Tibial artery (tissue), 4 donors: ENCODE measurements at places on chromosomes 13 and 19.
A peak's percentile ranks its signal among the peaks of the same experiment; 100 is the strongest.

GRCh38 chr19:39405261-39405957, 1.2 kb upstream of the ZFP36 start:
- DNase-seq: no peak

DNA sequence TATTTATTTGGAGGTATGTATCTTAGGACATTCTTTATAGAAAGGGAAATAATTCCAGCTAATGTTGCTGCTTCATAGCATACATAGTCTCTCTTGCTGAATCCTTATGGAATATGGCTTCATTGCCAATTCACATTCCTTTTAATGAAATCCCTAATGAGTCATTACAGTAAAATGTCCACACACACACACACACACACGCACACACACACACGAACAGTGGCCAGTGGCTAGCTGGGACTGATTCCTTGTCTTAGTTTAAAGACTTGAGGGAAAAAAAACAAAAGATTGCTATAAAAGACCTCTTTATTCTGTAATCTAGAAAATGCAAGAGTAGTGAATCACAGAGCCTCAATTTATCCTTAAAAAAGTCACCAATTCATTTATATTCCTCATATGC, 301.6 kb downstream of the SLITRK6 start:
- no peak for DNase-seq

DNA sequence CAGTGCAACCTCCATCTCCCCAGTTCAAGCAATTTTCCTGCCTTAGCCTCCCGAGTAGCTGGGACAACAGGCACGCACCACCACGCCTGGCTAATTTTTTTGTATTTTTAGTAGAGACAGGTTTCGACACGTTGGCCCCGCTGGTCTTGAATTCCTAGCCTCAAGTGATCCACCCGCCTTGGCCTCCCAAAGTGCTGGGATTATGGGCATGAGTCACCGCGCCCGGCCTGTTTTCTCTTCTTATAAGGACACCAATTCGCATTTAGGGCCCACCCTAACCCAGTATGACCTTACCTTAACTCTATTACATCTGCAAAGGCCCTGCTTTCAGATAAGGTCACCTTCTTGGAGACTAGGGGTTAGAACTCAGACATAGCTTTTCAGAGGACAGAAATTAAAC, 35.1 kb downstream of the TMEM161A start:
- no peak for DNase-seq

DNA sequence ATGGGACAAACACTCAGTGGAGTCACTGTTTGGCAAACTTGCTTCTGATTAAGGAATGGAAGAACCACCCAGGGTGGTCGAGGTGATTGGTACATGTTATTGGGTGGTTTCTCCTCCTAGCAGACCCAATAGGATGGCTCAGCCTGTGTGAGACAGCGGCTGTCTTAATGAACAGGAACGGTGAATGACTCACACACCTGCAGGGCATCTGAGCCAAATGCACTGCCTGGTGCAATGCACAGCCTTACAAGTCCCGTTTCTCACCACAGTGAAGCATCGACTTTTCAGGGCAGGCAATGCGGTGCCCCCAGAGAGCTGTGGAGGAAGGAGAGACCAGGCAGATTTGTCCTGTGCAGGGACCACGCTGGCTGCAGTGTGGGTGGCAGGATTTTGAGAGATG, 238.5 kb downstream of the FGF9 start:
- no peak for DNase-seq

GRCh38 chr19:29273000-29273640, 60.2 kb upstream of the UQCRFS1 start:
- DNase-seq: no peak

DNA sequence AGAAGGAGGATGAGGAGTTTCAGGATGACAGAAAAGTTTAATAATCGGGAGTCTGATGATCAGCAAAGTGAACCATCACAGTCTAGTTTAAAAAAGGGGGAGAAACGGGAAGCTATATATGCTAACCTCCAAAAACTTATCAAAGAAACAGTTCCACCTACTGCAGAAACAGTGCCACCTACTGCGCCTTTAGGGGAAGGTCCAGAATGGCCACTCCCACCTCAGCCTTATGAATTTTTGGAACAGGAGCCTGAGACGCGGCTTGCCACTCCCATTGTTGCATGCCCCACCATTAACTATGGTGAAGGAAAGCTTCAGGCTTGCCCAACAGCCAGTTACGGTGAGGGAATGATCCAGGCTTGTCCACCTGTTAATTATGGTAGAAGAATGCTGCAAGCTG, 929.0 kb downstream of the SLITRK6 start:
- no peak for DNase-seq

DNA sequence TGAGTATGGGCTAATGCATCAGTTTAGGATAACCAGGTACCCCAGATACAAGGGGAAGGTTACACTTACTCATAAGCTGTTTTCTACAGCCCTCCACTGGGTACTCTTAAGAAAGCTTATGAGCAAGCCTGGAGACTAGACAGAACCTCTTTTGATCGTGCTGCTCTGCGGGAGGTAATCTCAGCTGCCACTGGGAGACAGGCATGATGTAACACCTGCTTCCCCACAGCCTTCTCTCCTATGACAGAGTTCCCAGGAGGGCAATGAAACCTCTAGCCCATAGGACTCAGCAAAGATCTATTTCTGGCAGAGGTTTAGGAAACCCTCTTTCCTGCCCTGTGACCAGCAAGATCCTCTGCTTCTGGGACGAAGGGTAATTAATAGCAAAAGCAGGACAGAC, 65.6 kb downstream of the WASF3 start:
- DNase-seq: no peak

- peak; percentile 81 for DNase-seq
These were observed 1.8 kb upstream of the APOE start for GRCh38 chr19:44903602-44904425.

GRCh38 chr19:13155472-13156359, 5.5 kb downstream of the IER2 start:
- peak; percentile 74 for DNase-seq

GRCh38 chr13:23433171-23434153, at the start of gene SACS:
TSS of gene SACS (minus strand) at chr13:23433702. CDS start at chr13:23411239, 22,463 bp downstream.
- no peak for DNase-seq

DNA sequence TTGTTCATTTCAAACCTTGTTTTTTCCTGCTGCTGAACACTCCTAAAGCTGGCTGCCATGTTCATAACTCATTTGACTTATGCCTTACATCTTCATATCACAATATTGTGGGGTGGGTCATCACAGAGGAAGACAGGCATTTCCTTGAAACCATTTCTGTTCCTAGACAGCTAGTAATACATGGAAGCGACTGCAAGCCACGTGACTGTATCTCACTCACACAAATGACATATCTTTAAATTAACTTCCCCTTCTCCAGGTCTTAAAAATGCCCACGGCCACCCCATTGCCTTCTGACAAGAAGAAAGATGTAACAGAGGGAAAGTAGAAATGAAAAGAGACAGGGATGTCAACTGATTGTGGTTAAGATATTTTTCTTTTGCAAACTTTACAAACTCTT, 236.8 kb downstream of the LMO7 start:
- DNase-seq: no peak

GRCh38 chr19:29666578-29667386, 1.5 kb downstream of the PLEKHF1 start:
- peak; percentile 87 for DNase-seq

DNA sequence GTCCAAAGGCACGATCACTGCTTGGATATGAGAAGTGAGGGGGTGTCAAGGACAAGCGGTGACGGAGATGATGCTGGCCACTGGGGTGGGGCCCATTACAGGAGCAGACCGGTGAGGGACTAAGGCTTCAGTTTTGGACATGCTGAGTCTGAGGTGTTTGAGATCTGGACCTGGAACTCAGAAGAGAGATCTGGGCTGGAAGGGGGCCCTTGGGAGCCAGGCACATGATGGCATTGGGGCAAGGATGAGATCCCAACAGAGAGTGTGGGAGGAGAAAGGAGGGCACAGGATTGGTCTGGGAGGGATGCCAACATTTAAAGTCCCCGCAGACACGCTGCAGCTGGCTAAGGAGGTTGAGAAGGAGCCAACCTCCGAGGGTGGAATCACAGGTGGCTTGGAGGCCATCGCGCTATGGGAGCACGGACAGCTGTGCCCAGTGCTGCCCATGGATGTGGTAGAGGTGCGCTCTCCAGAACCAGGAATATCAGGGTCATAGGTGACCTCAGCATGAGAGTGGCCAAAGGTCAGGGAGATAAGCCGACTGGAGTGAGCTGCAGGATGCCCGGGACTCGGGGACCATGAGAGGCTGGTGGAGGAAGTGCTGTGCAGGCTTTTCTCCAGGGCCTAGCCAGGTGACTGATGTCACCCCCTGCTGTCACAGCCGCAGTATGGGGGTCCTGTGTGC, 21.8 kb downstream of the DHRS12 start:
- no peak for DNase-seq

DNA sequence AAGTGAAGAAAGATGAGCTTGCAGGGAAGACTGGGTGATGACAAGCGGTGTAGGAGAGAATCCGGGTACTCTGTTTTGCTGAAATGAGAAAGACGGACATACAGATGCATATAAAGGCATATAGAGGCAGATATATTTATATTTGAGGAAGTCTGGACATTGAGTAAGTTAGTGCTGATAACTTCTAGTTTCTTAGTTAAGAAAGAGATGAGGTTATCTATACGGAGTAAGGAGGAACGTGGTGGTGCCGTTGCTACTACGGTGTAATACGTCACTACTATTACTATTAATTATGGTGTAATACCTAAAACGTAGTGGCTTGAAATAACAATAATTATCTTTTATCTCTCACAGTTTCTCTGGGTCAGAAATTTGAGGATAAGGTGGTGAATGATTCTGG, 9.8 kb upstream of the CPB2 start:
- no peak for DNase-seq

DNA sequence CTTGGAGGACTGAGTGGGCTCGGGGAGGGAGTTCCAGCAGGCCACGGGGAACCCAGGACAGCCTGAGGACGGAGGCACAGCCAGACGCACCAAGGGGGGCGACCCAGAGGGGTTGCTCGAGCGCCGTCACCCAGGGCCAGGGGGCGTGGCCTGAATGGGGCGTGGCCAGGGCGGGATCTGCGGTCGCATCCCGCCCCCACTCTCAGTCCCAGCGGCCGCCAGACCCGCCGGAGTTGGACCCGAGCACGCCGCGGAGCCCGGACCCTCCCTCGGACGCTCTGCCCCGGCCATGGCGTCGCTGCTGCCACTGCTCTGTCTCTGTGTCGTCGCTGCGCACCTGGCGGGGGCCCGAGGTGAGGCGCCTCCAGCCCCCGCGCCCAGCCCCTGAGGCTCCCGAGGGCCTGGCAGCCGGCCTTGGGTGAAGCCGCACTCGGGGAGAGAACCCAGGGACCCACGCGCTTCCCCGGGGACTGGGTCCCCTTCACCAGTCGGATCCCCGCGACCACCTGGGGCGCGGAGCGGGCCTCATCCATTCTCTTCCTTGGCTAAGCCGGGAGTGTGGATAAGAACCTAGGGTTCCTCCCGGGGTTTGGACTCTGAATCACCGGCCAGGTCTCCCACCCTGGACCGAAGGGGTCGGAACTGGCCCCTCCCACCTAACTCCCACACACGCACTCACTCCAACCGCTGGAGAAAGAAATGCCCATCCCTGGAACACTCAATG, at the start of gene CILP2:
Gene CILP2, plus strand, starts transcription at position 205 of the 724 bp plus-strand sequence. Its CDS starts 85 bp downstream, at position 290.
- no peak for DNase-seq

GRCh38 chr13:46738055-46738454, 58.9 kb downstream of the ESD start:
- no peak for DNase-seq

- DNase-seq: no peak
These were observed 166.6 kb downstream of the PTPRS start for GRCh38 chr19:5173993-5174392.

GRCh38 chr13:48158915-48159314, 64.0 kb upstream of the MED4 start:
- DNase-seq: no peak

DNA sequence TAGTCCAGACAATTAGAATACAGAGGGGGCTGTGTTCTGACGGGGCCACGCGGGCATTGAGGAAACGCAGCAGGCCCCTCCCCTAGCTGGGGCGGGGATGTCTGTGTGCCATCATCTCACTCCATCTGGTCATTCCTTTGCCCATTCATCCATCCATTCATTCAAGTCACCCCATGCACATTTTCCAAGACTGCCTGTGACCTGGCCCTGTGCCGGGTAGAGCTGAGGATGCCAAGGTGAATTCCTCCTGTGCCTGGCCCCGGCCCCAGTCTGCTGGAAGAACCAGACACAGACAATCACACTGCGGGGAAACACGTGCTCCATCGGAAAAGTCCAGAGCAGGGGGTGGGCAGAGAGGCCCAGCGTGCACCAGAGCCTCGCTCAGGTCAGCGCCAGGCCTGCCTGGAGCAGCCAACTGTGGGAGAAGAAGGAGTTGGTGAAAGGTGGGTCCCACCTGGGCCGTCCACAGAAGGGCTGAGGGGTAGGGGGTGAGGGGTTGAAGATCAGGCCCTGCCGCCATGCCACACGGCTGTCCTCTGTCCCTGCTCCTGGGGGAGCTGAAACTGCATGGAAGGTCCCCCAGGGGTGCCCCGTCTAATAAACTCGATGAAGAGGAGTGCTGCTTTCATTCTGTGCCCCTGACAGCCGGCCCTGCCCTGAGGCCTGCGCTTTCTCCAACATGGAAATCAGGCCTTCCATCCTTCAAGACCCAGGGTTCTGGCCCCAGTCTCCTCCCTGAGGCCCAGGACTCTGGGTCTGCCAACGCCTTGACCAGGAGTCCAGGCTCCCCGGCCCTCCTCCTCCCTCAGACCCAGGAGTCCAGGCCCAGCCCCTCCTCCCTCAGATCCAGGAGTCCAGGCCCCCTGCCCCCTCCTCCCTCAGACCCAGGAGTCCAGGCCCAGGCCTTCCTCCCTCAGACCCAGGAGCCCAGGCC, 1.6 kb upstream of the CACNG6 start:
- no peak for DNase-seq

DNA sequence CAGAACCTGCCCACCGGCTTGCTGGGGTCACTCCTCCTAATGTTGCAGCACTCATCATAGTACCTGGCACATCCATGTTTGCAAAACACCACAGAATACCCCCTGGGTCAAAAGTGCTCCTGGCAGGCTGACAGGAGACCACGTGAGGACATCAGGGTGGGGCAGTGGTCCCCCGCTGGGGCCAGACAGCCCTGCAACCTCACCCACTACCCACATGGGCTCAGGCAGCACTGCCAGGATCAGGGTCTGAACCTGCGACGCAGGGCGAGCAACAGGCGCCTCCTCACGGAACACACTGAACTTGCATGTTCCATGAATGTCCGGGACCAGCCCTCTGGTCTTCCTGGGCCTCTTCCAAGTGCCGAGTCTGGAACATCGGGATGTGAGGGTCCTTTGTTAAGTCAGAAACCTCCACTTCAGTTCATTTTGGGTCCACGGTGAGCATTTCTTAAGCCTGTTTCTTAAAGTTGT, 1.4 kb upstream of the SLC7A9 start:
- no peak for DNase-seq

GRCh38 chr13:75437582-75438318, 44.2 kb downstream of the TBC1D4 start:
- DNase-seq: no peak

DNA sequence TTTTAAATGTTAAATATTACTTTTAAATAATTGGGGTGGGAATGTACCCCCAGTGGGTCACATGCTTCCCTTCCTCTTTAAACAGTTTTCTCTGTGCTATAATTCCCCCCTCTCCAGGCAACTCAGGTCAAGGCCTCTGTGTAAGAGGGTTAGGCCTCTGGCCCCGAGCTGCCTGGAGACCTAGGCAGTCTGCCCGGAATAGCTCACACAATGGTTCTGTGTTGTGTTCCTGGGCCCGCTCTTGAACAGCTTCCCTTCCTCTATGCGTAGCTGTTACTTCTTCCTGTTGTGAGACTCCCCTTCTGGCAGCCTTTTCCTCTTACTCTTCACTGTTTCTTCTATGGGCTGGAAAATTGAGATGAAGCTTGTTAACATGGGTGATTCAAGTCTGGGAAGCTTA, 14.8 kb upstream of the ZNF492 start:
- no peak for DNase-seq

- DNase-seq: no peak
These were observed 4.5 kb upstream of the MYCBP2 start for GRCh38 chr13:77331421-77331820.

GRCh38 chr19:6446452-6446851, 12.9 kb upstream of the SLC25A41 start:
- DNase-seq: no peak
